Caco-2 (cell line): ENCODE measurements at places on chromosomes 16 and 17. TPM values are rescaled to one million over a fixed set of nuclear protein-coding genes. Genes with fewer than 3 reads are reported as not detected.

Gene KRT20
- total RNA-seq: 0.53 and 1.0 TPM in 2 replicates

Gene ASGR1
- 8.3 and 9.2 TPM in 2 replicates for total RNA-seq

Gene CHST6
- total RNA-seq: 1.1 and 1.3 TPM in 2 replicates

Gene RCVRN
- not detected in 2 replicates for total RNA-seq

Gene MT1H
- total RNA-seq: not detected in 2 replicates

- DNase-seq: no peak
Observed at GRCh38 chr17:69375229-69375628, 39.3 kb upstream of the MAP2K6 start.

DNA sequence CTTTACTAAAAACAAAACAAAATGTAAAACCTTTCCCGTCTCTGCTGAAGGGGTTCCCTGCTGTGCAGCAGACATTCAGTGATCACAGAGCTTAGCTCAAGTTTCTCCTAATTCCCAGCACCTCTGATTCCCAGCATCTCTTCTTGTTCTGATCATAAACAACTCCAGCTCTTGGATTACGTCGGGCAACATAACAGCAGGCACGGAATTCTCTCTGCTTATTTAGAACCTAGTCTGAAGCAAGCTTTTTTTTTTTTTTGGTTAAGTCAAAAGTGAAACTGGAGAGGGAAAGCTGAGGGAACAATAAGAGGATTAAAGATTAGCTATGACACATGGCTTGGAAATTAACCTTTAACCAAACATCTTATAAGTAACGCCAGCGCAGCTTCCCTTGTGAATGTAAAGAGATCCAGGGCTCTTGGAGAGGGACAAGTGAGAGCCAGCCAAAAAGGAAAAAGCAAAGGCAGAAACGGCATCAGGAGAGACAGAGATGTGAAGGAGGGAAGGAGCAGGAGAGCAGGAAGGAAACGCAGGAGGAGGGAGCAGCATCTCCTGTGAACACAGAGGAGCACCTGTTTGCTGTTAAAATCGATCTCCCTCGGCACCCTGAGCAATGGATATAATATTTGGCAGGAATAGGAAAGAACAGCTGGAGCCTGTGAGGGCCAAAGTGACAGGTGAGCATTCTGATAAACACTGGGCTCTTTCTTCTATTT lies at the start of gene BCO1:
Gene BCO1, plus strand, starts transcription at position 394 of the 716 bp plus-strand sequence. Its CDS starts 220 bp downstream, at position 614.
- peak; percentile 40 for DNase-seq

DNA sequence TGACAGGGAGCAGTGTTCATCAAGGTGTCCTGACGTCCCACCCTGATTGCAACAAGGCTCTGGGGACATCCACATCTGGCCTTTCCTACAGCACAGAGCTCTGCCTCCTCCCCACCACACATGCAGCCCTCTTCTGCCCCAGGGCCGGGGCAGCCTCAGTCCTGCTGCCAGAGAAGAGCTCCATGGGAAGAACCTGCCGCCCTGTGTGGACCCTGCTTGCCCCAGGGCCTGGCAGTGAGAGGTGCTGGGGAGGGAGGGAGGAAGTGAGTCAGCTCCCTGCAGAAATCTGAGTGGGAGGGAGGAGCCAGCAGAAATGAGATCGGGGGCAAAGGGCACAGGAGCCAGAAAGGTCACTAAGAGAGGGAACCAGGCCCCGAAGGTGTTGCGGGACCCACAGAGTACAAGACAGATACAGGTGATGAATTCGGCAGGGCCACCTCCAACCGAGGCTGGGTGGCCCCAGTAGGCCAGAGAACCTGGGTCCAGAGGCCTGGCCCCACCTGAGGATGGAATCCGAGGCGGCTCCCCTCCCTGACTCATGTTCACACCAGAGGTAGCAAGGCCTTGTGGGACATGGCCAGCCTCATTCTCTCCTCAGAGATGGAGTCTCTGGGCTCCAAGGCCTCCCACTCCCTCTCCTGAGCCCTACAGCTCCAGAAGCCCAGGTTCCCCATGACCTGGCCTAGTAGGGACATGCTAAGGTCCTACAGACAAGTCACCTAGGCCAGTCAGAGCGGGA lies 24.8 kb downstream of the MYO18A start:
- DNase-seq: peak; percentile 92

GRCh38 chr16:21218153-21218552 lies 6.8 kb upstream of the ZP2 start:
- DNase-seq: peak; percentile 7

GRCh38 chr17:66373944-66374817 lies 71.8 kb downstream of the PRKCA start:
- DNase-seq: no peak

DNA sequence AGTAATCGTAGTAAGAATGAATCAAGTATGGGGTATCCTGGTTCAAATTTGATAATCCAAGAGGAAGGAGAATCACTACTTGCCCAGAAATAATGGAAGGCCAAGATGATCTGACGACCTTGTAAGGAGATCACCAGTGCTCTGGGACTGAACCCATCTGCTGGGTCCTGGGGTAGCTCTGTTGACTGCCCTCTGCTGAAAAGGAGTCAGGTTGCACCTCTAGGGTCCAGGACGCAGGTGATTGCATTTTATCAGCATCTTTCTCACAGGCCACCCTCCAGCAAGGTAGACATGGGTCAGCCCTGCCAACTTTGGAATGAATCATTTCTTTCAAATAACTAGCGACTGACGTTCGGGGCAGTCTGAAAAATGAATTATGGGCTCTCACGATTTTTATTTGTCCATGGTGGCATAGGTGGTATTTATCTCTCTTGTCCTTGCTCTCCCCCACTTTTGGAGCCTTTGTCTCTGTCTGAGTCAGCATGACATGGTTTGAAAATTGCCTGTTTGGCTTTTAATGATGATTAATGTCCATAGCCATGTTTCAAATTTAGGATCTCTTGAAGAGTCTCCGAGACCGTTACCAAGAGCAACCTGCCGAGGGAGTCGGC lies 163.7 kb downstream of the MSI2 start:
- DNase-seq: no peak

DNA sequence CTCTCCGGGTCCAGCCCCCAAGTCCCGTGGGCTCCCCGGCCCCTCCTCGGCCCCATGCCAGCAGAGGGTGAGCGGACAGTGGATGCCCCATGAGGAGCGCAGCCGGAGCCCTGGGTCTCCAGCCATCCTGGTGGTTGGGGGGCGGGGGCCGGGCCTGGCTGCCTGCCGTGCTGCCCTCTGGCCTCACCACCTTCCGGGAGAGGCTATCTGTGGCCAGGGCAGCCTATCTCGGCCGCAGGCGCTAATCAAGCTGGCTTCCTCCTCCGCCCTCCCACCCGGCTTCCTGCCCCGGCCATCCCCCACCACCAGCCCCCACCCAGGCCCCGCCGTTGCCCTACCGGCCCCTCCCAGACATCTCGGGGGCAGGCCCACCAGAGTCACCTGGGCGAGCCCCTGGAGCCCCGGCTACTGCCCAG lies 46.8 kb downstream of the ZFPM1 start:
- DNase-seq: no peak

GRCh38 chr17:45740553-45741330 lies 43.4 kb upstream of the CRHR1 start:
- peak; percentile 55 for DNase-seq

DNA sequence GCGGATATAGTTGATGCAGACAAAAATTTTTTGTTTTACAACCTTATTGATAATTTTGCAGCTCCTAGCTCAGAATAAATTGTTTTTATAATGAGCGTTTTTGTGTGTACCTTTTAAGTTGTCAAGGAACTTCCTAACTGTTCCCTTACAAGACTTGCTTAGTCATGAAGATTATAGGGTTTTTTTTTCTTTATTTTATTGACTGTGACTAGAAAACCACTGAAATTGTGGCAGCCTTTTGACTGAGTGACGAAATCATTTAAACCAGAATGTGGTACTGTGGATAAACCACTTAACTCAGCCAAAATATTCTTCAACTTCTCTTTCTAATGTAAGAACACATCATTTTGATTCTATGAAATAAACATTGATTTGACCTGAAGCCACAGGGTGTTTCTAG lies 40.8 kb upstream of the VPS4A start:
- DNase-seq: no peak

DNA sequence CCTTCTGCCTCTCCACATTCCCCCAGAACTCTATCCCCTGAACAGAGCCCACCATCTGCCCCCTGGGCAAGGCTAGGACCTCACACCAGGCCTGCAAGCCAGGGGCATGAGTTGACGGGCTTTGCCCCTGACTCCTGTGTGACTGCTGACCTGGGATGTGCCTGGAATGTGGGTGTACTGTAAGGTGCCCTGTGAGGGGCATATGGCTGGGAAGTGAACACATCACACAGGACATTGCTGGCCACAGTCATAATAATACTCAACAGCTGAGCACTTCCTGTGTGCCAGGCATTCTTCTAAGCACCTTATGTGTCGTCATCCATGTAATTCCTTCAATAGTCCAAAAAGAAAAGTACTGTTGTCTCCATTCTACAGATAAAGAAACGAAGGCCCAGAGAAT lies 13.3 kb downstream of the CES4A start:
- DNase-seq: no peak

GRCh38 chr16:102060-102855 lies 24.2 kb downstream of the MPG start:
- DNase-seq: no peak

- DNase-seq: no peak
Observed at GRCh38 chr17:81065500-81065899, 30.5 kb downstream of the BAIAP2 start.

GRCh38 chr17:68326681-68327080 lies 35.4 kb downstream of the ARSG start:
- no peak for DNase-seq

GRCh38 chr17:45279898-45280297 lies 18.0 kb upstream of the SPATA32 start:
- no peak for DNase-seq
